CD4-positive, alpha-beta T cell treated with Interleukin-4 for 1 hour (primary cell): ENCODE measurements at places on chromosomes 16 and 17.

DNA sequence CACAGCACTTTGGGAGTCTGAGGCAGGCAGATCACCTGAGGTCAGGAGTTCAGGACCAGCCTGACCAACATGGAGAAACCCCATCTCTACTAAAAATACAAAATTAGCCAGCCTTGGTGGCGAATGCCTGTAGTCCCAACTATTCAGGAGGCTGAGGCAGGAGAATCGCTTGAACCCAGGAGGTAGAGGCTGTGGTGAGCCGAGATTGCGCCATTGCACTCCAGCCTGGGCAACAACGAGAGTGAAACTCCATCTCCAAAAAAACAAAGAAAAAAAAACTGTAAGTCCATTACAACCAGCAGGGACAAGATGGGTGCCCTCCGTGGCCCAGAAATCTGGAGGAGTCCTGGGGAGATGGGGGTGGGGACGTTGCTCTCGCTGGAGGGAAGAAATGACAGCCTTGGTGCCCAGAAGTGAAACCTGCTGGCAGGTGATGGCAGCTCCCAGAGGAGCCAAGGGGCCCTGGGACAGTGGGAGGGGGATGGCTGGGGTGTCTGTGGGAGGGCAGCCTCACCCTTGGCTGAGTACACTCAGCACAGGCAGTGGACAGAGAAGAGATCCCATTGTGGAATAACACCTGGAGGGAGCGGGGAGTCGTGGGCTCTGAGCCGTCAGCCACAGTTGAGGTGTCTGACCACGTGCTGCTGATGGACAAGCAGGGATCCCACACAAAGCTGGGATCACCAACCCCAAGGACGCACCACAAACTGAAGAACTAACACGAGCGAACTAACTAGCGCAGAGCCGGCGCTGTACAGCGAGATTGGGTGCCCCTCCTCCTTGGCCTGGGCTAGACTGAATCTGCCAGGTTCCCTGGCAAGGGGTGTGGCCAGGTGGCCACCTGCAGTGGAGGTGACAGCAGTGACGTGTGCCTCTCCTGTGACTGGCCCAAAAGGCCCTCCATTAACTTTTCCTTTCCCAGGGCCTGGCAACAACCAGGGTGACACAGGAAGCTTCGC is 46.9 kb upstream of the BAHCC1 start:
- DNase-seq = no peak

GRCh38 chr16:25628766-25629165 is 63.0 kb upstream of the HS3ST4 start:
- DNase-seq = no peak

GRCh38 chr17:48564188-48565021 is 13.7 kb downstream of the HOXB4 start:
- DNase-seq = no peak

DNA sequence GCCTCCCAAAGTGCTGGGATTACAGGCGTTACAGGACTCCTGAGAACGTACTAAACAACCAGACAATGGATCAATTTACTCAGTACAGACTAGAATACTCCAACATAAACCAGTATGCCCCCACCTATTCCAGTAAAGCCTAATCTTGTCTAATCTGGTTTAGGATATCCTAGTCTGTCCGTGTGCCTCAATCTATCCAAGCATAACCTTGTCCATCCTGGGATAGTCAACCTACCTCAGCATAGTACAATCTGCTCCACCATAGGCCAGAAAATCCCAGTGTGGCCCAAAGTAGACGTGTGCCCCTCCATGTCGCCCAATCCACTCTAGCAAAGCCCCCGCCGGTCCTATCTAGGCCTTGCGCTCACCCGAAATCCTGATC is 625 bp downstream of the DVL2 start:
- DNase-seq = no peak

DNA sequence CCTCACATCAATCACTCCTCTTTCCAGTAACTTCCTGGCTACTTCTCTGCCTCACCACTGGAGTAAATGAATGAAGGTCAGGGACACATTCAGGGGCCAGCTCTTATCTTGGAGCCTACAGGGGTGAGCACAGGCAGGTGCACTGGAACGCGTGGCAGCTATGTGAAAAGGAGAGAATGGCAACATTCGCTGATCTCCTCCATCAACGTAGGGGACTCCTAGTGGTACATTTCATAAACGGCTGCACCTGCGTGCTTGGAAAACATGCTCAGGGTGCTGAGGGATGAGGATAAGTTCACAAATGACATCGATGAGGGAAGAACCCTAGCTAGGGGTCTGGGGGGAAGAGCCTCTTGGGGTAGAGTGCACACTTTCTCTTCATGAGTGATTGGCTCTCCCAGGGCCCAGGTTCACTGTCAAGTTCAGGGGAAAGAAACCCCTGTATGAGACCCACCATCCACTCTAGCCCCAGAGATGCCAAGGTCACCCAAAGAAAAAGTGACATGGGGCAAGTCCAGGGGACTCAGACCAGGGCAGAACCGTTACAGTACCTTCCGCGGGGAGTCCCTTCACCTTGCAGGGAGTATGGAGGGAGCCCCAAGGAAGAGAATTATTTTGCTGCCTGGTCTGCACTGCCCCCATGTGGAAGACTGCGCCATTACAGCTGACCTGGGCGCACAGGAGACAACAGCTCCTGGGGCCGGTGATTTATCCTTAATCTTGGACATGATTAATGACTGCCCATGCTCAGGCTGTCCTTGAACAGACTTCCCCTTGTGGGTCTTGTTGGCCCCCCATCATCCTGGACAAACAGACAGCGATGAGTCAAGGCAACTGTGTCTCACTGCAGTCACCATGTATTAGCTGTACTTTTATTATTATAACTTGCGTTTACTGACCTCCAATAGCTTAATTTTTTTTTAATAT is 30.1 kb downstream of the VAC14 start:
- DNase-seq = peak; percentile 41

DNA sequence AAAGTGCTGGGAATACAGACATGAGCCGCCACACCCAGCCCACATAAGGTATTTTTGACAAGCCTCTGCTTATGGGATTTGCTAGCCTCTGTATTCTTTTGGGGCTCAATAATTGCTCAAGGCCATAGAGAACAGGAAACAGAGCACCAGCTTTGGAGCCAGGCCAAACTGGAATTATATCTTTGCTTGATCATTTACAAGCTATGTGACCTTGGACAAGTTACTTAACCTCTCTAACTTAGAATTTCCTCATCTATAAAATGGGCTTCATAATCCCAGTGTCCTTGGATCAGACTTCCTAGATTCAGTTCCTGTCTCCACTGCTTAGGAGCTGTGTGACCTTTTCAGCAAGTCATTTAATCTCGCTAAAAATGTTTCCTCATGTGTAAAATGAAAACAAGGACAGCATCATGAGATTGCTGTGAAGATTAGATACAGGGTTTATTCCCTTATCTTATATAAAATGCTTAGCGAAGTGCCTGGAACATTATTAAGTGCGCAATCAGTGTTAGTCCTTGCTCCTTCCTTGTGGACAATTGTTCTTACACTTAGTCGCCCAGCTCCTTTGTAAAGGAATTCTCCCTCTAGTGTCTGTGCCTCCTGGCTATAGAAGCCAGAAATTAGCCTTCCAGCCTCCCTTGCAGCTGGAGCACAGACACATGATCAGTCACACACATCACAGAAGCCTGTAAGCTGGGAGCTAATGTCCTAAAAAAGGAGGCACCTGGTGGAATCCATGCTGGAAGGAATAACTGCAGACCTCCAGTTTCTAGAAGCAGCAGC is 16.6 kb downstream of the KRT9 start:
- DNase-seq = no peak
